ENCODE measurements at places on chromosomes 2 and 18.

GRCh38 chr2:58271826-58272225 is 30.7 kb upstream of the FANCL start:
- ATAC-seq = no peak

GRCh38 chr18:10518595-10519255 is 7.1 kb upstream of the NAPG start:
- ATAC-seq = no peak

GRCh38 chr2:1052771-1053191 is 102.1 kb downstream of the SNTG2 start:
- no peak for ATAC-seq

DNA sequence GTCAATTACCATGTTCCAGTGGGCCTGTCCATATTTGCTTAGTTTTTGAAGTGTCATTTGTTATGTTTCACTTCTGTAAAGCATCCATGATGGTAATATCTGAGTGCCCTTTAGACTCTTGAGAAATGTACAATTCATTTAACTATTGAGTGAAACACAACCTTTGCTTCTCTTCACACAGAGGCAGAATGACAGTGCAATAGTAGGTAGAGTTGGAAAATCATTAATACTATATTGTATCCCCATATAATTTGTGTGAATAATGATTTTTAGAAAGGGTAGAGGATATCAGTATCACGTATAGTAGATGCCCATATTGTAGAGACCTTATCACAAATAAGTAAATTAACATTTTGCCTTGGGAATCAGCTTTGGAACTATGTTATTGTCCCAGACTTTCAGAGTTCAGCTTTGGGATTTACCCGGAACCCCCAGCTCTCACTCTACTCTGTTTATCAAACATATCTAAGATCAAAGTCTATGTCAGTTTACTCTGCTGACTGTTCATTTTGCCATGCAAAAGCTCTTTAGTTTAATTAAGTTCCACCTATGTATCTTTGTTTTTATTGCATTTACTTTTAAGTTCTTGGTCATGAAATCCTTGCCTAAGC is 172.7 kb upstream of the NOL4 start:
- no peak for ATAC-seq

DNA sequence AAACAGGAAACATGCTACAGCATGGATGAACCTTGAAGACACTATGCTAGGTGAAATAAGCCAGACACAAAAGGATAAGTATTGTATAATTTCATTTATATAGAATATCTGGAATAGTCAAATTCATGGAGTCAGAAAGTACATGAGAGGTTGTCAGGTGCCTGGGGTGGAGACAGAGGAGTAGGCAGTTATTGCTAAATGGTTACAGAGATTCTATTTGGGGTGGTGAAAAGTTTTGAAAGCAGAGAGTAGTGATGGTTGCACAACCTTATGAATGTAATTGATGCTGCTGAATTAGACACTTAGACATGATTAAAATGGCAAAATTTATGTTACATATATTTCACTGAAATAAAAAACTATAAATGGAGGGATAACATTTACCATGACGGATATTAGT is 197.4 kb downstream of the VAPA start:
- no peak for ATAC-seq

- ATAC-seq = no peak
These were observed 2.8 kb upstream of the PROM2 start for GRCh38 chr2:95271381-95271971.

GRCh38 chr2:41084321-41084720 is 632.4 kb upstream of the SLC8A1 start:
- ATAC-seq = no peak

GRCh38 chr18:6145645-6146306 is 250.5 kb upstream of the TMEM200C start:
- ATAC-seq = no peak

DNA sequence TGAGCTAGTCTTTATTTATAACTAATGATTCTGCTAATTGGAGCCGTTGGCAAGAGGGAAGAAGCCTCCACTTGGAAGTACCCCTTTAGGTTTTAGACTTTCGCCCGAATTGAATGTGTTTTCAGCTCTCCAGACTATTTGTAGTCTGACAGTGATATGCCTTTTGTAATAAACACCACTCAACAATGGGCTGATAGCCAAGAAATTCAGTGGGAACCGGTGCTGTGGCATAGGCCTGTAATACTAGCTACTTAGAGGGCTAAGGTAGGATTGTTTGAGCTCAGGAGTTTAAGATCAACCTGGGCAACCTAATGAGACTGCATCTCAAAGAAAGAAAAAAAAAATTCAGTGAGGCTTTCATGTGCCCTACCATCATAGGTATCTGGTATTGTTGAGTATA is 13.6 kb upstream of the ZSCAN30 start:
- ATAC-seq = no peak

DNA sequence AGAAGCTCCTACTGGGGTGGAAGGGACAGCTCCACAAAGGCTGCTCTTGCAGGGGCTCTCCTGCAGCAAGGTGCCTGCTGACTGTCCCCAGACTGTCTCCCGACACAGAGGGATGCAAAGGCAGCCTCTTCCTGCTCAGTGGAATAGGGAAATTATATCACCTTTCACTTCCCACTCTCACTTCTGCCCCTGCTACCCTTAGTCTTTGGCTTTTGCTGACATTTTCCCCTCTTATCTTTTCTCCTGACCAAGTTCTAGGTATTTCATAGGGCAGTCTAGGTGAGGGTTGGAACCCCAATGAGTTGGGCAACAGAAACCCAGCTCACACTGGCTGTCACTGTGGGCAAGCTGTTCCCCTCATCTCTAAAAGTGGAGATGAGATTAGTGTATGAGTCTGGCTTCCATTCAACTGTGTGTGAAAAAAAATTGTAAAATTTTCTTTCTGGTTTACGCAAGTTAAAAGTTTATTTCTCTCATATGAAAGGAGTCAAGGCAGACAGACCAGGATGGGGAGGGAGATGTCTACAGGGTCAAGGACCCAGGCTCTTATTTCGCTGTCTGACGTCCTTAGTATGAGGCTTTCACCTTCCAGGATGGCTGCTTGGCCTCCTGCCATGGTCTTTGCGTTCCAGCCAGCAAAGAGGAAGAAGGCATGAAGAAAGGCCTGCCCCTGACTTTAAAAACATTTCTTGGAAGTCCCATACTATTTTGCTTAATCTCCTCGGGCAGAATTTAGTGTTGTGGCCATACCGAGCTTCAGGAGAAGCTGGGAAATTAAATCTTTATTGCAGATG is 7.5 kb upstream of the MOCOS start:
- no peak for ATAC-seq

GRCh38 chr2:109376115-109376514 is 237.7 kb downstream of the SEPTIN10 start:
- no peak for ATAC-seq

DNA sequence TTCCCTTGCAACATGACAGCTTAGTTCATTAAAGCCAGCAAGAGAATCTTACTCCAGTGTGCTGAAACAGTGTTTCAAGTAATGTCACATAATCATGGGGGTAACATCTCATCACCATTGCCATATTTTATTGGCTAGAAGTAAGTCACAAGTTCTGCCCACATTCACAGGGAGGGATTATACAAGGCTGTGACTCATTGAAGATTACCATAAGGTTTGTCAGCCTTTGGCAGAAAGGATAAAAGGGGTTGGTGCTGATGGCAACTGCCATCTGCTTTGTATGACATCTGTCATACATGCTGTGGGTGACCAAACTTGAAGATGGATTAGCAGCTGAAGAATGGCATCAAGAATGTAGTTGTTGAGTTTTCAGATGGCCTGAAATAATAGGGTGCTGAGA is 61.2 kb downstream of the KCNE4 start:
- no peak for ATAC-seq

GRCh38 chr2:234044157-234044556 is 6.3 kb upstream of the SPP2 start:
- ATAC-seq = no peak

- ATAC-seq = no peak
These were observed 253.5 kb upstream of the TRIB2 start for GRCh38 chr2:12463189-12463588.

GRCh38 chr18:58321986-58322385 is 278.0 kb downstream of the NEDD4L start:
- ATAC-seq = peak; percentile 97

- no peak for ATAC-seq
These were observed 88.5 kb downstream of the ICA1L start for GRCh38 chr2:202782940-202783558.

DNA sequence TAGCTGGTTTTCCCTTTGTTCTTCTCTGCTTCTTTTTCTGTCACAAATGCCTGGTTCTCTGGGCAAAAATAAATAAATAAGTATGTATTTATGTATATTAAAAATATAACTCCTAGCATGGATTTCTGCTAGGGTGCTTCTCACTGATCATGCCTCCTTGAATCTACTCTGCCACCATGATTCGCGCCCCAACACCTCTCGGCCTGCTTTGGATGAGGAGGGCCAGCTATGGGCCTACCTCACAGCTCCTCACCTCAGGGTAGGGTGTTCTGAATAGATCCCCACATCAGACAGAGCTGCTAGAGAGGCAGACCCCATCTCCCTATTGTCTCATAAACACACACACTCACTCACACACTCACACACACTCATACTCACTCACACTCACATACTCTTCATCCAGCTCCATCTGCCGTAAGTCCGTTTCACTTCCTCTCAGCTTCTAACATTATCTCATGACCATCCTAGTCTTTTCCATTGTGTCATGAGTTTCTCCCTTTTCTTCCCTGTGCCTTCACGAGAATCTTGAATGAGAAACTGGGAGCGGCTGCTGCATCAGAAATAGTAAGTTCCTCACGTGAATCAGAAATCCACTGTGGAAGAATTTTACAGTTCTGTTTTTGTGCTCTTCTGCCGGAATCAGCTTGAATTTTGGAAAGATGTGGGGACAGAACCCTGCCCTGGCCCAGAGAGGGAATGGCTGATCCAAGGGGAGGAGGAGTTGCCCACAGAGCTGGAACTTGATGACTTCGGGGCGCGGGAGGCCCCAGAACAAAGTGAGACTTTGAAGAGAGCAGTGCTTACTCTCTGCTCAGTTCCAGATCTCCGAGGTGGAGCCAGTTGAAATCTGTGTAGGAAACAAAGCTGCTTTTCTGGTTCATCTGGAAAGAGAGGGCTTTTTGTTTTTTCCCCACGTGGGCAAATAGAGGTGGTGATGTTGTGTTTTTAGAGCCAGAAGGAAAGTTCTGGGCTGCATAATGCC is 20.9 kb downstream of the ANXA4 start:
- ATAC-seq = no peak

GRCh38 chr2:71892896-71893295 is 254.8 kb downstream of the CYP26B1 start:
- no peak for ATAC-seq

Measured in activated CD4-positive, CD25-positive, alpha-beta regulatory T cell treated with anti-CD3 and anti-CD28 coated beads, Interleukin-2, amount 50 U/mL, for 24 hours (primary cell).